ENCODE measurements at places on chromosomes 3 and 15.

DNA sequence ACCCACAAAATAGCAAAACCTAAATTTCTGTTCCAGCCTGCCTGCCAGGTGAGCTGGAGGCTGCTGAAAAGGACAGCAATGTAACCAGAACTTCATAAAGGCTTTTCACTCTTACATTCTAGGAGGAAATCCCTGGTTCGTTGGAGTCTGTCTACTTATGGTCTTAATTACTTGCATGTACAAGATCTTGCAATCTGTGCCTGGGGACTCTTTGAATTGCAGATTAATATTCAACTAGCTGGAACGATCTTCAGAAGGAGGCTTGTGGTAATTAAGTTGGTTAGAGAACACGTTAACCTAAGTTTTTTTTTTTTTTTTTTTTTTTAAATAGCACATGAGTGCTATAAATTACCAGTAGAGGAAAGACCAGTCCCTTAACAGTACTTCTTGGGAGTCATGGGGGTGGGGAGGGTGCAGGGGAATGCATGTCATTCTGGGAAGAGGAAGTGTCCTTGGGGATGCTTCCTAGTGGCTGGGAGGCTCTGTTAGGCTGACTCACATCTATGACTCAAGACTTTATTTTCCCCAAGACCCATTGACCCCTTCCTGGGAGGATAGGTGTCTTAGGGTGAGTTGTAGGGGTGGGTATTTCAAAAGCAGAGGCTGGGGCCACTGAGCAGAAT lies 139.8 kb downstream of the RAB11A start:
- peak; percentile 84 for DNase-seq

- DNase-seq = peak; percentile 5
These were observed 23.2 kb downstream of the RCN2 start for GRCh38 chr15:76954744-76955143.

GRCh38 chr15:23387621-23388190 lies 33.2 kb downstream of the GOLGA8S start:
- no peak for DNase-seq

- no peak for DNase-seq
These were observed 45.0 kb upstream of the CD96 start for GRCh38 chr3:111496894-111497559.

- no peak for DNase-seq
These were observed 175.2 kb downstream of the MEGF11 start for GRCh38 chr15:66078196-66078928.
